ENCODE measurements at places on chromosomes 3 and 15.

DNA sequence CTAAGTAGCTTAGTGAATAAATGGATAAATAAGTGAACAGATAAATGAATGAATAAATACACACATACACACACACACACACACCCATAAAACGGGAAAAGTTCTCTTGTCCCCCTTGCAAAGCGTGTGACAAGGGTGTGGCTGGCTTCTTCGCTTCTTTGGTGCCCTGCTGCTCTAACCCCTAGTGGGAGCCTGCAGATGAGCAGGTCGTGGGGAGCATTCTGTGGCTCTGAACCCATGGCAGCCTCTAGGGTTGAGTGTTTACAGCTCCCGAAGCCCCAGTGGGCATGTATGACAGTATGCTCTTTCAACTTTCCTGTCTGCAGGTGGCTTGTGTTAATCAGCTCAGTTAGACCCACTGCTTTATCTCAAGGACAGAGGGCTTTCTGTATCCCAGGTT lies 582.3 kb downstream of the EDEM1 start:
- DNase-seq = no peak

GRCh38 chr3:133040696-133041523 lies 2.7 kb downstream of the TMEM108 start:
- no peak for DNase-seq

DNA sequence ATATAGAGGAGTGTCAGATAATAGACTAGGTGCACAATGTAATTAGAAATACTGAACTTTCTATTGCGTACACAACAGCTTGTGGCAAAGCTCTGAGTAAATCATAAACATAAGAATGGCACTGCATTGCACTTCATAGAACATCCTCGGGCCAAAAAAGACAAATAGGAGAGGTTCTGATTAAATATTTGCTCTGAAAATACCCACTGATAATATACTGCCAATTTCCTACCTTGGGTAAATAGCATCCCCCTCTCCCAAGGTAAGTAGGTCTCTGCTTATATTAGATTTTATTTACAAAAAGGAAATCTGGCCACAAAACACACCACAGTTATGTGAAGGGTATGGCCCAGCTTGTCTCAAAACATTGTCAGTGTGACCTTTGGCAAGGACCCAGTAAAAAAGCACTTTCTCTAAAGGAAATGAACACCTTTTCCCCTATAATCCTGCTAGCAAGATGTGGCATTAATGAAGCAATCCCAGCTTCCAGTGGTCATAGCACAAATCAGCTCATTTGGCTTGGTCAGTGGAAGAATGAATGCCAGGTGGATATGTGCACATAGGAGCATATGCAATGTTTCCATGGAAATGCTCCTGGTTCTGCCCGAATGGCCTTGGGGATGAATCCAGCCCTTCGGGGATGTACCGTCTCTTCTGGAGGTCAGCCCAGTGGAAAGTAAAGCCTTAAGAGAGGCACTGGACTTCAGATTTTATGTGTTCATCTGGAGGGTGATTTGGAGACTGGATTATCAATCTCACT lies 315.9 kb downstream of the LSAMP start:
- DNase-seq = no peak

GRCh38 chr3:171240504-171240835 lies 213.9 kb upstream of the SLC2A2 start:
- no peak for DNase-seq

GRCh38 chr3:9809239-9809614 lies 835 bp upstream of the TTLL3 start:
- no peak for DNase-seq

DNA sequence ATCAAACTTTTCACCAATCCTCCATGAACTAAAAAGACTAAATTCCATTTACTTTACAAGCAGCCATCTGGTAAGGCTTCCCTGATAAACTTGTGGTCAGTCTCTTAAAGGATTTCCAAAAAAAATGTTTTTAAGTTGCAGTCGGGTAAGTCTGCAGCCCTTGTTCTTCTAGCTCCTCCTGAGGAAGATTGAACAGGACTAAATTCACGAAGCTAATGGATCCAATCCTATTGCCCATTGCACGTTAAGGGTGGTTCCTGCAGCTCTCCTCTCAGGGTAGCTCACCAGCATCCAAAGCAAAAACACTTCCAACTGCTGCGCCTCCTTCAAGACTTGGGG lies 2.8 kb downstream of the HES1 start:
- DNase-seq = no peak

DNA sequence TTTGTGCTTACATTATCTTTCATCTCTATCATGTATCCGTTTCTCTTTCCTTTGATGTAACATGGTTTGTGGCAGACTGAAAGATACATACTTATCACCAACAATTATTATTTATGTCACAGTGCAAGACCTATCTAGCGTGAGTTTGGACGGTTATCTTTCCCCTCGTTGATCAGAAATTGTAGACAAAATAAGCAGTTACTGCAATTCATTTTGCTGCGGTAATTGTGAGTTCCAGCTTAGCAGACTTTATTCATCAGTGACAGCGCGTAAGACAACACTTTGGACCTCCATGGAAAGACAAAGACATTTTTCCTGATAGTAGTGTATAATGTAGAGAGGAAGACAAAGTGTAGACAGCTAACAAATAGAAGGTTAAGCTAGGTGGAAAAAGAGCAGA lies 51.0 kb upstream of the UTS2B start:
- no peak for DNase-seq

DNA sequence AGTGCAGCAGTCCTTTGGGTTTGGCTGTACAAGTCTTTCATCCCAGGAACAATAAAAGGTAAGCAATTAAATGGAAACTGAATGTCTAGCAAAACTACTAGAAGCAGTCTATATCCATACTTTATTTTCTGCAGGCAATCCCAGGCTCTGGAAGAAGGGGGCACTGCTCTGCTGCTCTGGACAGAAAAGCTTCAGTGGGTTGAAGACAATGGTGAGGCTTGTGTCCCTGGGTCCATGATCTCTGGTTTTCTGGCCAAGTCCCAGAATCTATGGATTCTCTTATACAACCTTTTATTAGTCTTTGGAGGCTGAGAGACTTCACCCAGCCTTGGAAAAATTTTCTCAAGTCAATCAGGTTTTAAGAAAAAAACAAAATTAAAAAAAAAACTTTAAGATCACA lies 35.6 kb downstream of the SCAP start:
- no peak for DNase-seq

GRCh38 chr3:114566162-114566755 lies 272.4 kb downstream of the TIGIT start:
- DNase-seq = no peak

GRCh38 chr3:13480340-13481318 lies 523 bp downstream of the HDAC11 start:
- DNase-seq = no peak

Measured in coronary artery (tissue), 2 donors.